IPS-NIHi11 (cell line): ENCODE measurements at places on chromosomes 7 and 10.

DNA sequence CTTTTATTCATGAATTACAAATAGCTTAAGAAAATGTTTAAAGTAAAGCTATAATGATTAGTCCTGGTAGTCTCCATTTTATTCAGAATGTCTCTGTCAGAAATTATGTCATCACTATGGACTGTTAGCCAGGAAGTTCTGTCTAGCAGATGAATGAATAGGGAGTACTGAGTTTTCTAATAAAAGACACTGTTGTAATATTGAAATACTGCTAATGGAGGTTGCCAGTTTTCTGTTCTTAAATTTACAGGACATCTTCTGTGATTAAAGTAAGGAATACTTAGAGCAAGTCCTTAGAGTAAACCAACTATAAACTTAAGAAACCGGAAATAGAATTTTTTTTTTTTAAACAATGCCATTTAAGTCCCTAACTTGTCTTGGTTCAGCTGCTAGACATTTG, 309.8 kb downstream of the ADK start:
- no peak for DNase-seq

DNA sequence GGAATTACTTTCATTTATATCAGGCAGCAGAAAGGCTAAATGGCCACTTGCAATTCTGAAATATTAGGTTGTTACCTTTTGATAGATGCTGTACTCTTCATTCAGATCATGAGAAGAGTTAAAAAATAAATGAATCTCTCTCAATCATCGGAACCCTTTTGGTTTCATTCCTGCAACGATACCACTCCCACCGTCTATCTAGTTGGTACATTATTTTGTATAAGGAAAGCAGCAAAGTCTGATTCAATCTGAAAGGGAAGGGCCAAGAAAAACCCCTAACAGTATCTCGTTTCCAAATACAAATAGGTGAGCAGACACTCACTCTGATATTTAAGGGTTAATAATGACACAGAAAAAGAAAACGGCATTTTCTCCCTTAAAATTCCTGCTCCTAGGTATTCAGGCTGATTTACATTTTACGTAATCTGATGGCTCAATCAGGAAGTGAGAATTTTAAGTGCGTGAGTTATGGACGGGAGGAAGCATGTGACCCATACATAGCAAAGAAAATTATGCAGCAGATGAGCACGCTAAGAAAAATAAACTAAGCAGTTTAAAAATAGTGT, 209.4 kb upstream of the KLF14 start:
- no peak for DNase-seq

DNA sequence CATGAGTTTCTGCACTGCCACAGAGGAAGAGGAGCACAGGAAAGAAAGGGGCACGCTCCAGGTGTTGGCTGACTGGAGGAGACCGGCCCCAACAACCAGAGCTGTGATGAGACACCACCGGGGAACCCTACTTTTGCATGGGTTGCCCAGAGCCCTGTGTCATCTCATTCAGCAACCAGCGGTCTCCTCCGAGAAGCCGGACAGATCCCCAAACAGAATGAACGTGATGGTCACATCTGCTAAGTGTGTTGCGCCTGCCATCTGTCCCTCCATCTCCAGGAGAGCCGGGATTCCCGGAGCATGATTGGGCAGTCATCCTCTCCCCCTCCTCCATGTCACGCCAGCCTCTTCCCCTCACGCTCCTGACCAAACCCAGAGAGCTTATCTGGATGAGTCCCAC, 22.9 kb downstream of the PARP12 start:
- no peak for DNase-seq

- no peak for DNase-seq
Observed at GRCh38 chr10:51654918-51655317, 44.5 kb downstream of the CSTF2T start.
